ENCODE measurements at places on chromosomes 11 and 22.

- no peak for DNase-seq
Observed at GRCh38 chr11:29629286-29629685, 387.5 kb downstream of the KCNA4 start.

DNA sequence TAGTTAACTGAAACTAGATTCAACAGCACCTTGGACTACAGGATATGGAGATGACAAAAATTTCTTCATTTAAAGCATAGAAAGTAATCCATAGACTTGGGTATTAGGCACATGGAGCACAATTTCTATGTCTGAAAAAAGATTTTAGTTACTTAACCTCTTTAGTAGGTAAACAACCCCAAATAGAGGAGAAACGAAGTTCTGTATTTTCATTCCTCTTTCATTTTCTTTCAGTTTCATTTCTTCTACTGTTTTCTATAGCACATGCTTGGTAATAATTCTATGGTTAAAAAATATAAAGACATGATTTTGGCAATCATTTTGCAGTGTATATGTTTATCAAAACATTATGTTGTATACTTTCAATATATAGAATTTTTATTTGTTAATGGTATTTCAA lies 99.5 kb downstream of the CASP12 start:
- no peak for DNase-seq

- no peak for DNase-seq
Observed at GRCh38 chr11:73629907-73630306, 16.5 kb upstream of the PLEKHB1 start.

- no peak for DNase-seq
Observed at GRCh38 chr22:19988965-19989724, 27.5 kb downstream of the ARVCF start.

DNA sequence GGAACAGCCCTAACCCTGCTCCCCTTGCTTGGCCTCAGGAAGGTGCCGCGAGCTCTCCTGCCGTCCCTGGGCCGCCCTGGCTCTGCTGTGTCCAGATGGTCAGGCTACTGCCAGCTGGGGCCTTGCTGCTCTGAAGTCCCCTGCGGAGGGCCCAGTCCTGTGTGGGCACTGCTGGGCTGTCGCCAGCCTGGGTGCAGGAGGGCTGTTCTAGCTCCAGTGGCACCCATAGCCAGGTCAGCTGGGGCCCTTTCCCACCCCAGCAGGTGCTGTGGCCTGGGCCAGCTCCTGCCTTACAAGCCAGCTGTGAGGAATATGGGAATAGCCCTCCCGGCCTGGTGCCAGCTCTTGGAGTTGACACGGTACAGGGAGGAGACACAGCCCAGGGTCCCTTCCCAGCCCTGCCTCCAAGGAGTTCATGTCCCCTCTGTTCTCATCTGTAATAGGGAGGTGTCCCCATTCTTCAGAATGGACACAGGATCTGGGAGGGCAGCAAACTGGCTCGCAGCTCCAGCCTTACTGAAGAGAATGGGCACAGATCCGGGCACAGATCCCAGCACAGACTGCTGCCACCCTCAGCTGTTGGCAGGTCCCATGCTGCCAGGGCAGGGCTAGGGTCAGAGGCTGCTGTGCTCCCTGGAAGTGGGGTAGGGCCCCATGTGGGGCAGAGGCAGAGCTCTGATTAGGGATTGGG lies 3.9 kb downstream of the DERL3 start:
- DNase-seq = no peak

DNA sequence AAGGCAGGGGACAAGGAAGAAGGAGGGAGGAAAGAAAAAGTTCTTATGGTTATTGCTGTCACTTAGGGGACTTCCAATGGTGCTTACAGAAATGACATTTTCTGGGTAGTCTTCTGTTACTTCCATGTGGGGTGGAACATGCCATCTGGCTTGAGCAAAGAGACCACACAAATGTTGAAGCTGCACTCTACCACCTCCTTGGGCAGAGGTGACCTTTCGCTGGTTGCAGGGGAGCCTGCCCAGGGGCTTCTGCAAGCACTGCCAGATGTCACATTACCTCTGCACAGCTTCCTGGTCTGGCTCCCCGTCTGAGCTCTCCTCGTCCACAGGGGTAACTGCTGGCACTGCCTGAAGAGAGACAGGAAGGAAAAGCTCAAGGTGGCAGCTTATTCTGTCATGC lies 32.6 kb upstream of the APOA1 start:
- DNase-seq = no peak

DNA sequence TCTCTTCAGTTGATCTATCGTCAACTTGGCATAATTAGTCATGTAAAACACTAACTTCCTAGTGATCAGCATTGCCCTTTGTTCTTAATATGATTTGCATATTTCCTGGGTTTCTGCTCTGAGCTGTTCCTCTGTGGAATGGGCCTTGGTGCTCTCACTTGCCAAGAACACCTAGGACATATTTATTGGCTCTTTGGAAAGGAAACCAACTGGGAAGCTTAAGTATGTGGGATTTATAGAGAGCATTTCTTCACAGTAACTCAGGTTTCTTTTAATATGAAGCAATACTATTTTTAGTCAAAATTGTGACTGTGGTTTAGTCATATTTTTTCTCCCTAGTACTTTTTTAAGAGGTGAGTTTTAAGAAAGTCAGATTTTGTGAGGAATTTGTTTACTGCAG lies 28.8 kb downstream of the FAT3 start:
- DNase-seq = no peak

GRCh38 chr11:57512646-57513451 lies 2.7 kb downstream of the SLC43A1 start:
- DNase-seq = no peak

- peak; percentile 20 for DNase-seq
Observed at GRCh38 chr11:124867700-124868099, 2.5 kb downstream of the ROBO3 start.

DNA sequence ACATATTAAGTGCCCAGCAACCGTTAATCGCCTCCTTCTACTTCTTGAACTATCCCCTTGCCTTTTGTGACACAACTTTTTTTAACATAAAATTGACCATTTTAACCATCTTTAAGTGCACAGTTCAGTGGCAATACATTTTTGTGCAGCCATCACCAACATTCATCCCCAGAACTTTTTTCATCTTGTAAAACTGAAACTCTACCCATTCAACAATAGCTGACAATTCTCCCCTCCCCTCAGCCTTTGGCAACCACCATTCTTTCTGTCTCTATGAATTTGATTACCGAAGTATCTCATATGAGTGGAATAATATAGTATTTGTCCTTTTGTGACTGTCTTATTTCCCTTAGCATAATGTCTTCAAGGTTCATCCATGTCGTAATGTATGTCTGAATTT lies 66.0 kb downstream of the MICAL2 start:
- no peak for DNase-seq

- peak; percentile 80 for DNase-seq
Observed at GRCh38 chr11:130124096-130124495, 35.5 kb upstream of the ST14 start.

DNA sequence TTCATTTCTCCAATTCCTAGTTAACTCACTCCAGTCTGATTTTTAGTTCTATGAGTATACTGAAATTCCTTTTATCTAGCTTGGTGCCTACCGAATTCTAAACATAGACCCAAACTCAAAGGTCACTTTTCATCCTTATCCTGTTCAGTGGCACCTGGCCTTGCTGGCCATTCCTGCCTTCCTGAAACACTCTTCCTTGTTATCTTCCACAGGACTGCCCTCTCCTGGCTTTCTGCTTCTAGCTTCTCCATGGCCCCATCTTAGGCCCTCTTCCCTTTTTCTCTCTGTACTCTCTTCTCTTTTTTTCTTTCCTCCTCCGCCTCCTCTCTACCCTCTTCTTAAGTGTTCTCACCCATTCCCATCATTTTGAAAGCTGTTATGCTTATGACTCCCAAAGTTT lies 87.3 kb downstream of the WNT11 start:
- no peak for DNase-seq

DNA sequence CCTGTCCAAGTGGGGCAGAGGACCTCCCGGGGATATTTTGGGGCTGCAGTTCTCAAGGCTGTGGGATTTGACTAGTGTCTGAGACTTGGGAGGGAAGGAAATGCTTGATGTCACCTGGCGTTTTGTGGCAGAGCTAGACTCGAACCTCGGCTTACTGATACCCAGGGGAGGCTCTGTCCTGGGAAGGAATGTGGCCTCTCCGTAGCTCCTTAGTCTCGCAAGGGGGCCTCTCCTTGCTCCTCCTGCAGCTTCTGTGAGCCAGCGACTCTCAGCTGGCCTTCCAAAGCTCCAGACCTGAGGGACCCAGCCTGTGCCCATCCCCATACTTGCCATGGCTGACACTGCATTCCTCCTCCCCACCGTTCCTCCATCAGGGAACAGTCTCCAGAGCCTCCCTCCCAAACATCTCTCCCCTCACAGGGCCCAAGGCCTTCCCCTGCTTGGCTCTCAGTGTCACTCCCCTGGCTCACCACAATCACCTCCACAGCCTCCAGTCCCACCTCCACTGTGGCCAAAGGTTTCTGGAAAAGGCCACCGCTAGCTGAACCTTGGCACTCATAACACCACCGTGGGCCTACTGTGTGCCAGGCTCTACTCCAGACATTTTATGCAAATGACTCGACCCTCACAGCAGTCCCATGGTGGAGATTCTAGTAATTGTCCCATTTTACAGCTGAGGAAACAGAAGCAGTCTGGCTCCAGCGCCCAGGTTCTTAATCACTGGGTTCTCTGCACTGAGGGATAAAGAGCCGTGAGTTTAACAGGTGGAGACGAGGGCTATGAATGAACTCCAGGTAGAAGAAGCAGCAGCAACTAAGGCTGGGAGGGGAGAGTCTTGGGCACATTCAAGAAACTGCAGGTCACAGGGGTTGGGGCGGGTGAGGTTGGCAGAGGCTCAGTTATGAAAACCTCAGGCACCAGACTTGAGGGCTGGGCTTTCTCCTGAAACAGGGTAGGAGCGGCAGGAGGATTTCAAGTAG lies 12.1 kb downstream of the P2RY2 start:
- no peak for DNase-seq

DNA sequence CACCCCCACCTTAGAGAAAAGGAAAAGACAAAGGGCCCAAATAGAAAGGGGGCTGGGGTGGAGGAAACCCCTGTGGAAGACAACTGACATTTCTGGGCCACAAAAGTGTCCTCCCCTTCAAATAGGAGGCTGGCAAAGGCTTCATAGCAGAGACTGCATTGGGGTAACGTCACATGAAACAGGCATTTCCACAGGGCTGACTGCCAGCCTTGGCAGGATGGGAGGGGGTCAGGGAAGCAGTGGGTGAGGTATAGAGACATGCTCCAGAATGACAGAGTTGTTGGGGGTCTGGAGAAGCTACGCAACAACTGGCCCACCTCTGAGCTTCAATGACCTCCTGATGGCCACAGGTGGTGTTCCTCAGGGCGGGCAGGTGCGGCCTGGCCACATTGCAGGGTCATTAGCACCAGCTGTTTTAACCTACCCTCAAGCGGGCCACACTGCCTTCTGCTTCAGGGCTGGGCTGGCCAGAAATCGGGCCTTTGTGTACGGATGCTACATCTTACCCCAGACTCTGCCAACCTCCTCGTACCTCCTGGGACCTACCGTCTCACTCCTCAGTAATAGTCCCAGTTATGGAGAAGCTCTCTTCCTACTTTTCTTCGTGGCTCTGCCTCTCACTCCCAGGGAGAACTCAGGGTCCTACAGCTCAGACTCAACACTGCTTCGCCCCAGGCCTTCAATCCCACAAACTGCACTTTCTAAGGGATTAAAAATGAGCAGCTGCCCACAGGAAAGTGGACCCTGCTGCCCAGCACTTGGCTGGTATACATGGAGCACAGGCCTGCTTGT lies 160.0 kb upstream of the NCAM1 start:
- no peak for DNase-seq

GRCh38 chr22:24134090-24134846 lies 47.0 kb upstream of the SUSD2 start:
- no peak for DNase-seq

DNA sequence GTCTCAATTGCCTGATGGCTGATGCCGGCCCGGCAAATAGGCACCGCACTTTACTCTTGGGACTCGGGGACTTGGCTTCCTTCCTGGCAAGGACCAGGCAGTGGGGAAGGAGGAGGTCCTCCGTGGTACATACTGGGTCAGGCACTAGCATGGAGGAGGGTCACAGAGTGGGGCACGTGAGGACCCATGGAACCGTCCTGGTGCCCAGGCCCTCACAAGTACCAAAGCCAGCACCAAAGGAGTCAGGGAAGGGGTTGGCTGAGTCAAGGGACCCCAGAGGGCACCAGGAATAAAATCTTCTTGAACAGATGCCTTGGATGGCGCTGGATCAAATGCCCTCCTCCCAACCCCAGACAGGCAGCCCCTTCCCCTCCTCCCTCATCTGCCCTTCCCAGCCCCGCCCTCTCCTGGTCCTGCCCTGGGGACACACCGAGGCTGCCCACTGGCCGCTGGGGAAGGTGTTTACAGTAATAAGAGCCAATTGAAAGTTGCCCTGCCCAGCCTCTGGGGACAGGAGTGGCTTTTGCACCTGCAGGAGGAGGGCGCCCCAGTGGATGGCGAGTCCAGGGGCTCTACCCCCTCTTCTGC lies 5.6 kb upstream of the CARNS1 start:
- no peak for DNase-seq

- DNase-seq = no peak
Observed at GRCh38 chr11:9619004-9619403, 44.9 kb upstream of the SWAP70 start.

GRCh38 chr11:78234006-78234405 lies 45.3 kb downstream of the USP35 start:
- DNase-seq = no peak

DNA sequence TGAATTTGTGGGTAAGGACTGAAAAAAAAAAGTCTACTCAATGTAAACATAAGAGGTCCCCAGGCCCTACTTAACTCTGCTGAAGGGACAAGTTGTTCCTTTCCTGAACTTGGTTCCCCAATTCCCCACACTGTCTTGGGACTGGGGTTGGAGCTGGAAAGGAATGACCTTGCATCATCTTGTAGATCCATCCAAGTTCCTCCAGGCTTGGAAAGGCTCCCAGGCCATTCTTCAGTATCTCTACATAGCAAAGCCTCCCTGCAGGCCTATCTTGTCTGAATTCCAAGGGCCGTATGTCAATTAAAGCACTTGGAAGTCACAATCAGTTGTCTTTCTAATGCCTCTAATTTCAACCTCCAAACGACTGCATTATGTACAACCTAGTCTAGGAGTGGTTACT lies 361.2 kb downstream of the TMEM135 start:
- DNase-seq = no peak

- no peak for DNase-seq
Observed at GRCh38 chr11:1453611-1454034, 33.0 kb downstream of the MOB2 start.

DNA sequence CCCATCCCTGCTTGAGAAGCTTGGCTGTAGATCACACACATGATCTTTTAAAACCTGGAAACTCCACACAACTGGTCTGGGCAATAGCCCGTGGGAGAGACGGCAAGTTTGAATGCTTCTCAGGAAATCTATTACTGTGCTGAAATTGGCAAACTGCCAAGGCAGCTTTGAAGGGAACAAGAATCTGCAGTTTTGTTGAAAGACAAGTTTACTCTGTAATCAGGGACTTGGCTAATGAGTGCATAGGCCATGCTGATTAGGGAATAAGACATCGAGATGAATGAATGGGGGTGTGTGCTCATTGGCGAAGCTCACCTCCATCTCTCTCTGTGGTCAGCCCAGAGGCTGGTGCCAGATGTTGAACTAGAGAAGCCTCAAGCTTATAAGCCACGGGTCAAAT lies 218.8 kb downstream of the HIPK3 start:
- no peak for DNase-seq

- DNase-seq = no peak
Observed at GRCh38 chr22:32317524-32317923, 40.1 kb upstream of the RFPL3 start.

GRCh38 chr11:133746663-133747306 lies 98.5 kb downstream of the SPATA19 start:
- no peak for DNase-seq

Data from SW 1271 (cell line).